A549 treated with ZK216348 at 1 μM for 4 hours (cell line): ENCODE measurements at places on chromosomes 2 and 18. TPM values are rescaled to one million over a fixed set of nuclear protein-coding genes. Genes with fewer than 3 reads are reported as not detected.

The ANKRD30B gene
- not detected in 5 replicates for total RNA-seq

The PTH2R gene
- not detected in 5 replicates for total RNA-seq

The ABCG5 gene
- total RNA-seq = not detected in 5 replicates

The RBMS1 gene
- 44.4 to 69.3 TPM (median 68.4 TPM) in 5 replicates for total RNA-seq

The TMEM247 gene
- total RNA-seq = not detected in 5 replicates

The EGR4 gene
- 0.09 to 0.43 TPM (median 0.20 TPM) in 5 replicates for total RNA-seq

The INO80B gene
- total RNA-seq = 48.5 to 61.5 TPM (median 59.0 TPM) in 5 replicates

The TTR gene
- not detected in 5 replicates for total RNA-seq

The NEU2 gene
- total RNA-seq = not detected in 5 replicates

The COL6A3 gene
- 0.12 to 0.24 TPM (median 0.15 TPM) in 5 replicates for total RNA-seq

The ASB18 gene
- not detected in 5 replicates for total RNA-seq

The UGT1A8 gene
- 0.23 TPM in 1 of 5 replicates, not detected in the others for total RNA-seq

The MAP3K19 gene
- not detected in 5 replicates for total RNA-seq

The KCTD18 gene
- total RNA-seq = 9.7 to 12.9 TPM (median 10.8 TPM) in 5 replicates

The SOX11 gene
- total RNA-seq = not detected in 5 replicates

The IL36B gene
- total RNA-seq = 0.15 to 0.37 TPM in 2 of 5 replicates, not detected in the others

The SATB2 gene
- 2.8 to 3.8 TPM (median 3.0 TPM) in 5 replicates for total RNA-seq

The CHRND gene
- total RNA-seq = not detected in 5 replicates

The GPR155 gene
- 0.09 to 1.1 TPM (median 0.39 TPM) in 5 replicates for total RNA-seq

The SIX2 gene
- 0.33 to 0.79 TPM (median 0.72 TPM) in 5 replicates for total RNA-seq

The TNP1 gene
- total RNA-seq = not detected in 5 replicates

The SLC39A6 gene
- 37.5 to 62.1 TPM (median 49.2 TPM) in 5 replicates for total RNA-seq

The STEAP3 gene
- total RNA-seq = 32.7 to 55.4 TPM (median 48.8 TPM) in 5 replicates

The DNAJC5G gene
- total RNA-seq = not detected in 5 replicates

The PFN4 gene
- total RNA-seq = 1.0 to 1.3 TPM (median 1.1 TPM) in 5 replicates

The PSD4 gene
- total RNA-seq = 8.0 to 12.9 TPM (median 10.9 TPM) in 5 replicates
